ENCODE measurements at places on chromosomes 6 and 20.

DNA sequence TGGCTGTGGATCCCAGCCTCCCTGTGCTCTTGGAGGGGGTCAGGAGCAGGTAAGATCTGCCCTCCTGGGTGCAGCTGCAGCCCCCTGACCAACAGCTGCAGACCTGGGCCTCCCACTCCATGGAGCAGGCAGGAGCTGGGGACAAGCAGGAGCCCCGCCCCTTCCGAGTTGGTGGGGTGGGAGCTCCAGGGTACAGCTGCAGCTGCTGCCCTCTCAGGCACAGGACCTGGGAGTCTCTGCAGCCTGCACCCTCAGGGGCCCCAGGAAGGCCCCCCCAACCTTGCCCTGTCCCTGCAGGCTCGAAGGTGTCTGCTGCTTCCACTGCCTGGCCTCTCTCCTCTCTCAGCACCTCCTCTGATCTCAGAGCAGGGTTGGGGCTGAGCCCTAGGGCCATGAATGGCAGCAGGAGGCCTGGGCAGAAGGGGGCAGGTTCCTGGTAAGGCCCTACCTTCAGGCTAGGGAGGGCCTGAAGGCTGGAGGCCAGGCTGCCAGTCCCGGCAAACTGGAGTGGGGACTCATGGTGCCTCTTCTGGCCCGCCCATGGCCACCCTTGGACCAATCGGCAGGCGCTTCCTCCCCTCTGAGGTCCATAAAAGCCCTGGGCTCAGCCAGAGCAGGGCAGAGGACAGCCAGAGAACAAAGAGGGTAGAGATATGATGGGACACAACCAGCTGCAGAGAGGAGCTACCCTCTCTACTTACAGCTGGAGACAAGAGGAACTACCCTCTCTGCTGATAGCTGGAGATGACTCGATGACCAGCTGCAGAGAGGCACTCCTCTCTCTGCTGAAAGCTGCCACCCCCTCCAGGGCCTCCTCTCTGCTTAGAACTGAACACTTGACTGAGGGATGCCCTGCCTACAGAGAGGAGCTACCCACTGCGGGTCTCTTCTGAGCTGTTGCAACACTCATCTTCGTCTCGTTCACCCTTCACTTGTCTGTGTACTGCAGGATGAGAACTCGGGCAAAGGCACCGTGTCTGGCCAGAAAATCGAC, 7.8 kb upstream of the PACSIN1 start:
- DNase-seq = no peak

DNA sequence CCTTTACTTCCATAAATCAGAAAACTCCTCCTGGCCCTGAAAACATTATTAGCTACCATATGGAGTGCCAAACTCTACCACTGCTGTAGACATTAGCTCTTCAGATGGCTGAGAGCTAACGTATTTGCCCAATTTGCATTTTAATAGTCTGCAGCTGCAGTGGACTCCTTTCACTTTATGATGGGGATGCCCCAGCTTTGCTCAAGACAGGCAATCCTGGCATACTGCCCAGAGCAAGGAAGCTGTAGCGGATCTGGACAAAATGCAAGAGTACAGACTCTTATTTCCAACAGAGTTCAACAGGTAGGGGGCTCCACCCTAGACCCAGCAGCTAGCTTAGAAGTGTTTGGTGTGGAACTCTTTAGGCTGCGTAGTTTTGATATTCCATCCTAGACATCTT, 246.7 kb downstream of the FOXC1 start:
- DNase-seq = no peak

DNA sequence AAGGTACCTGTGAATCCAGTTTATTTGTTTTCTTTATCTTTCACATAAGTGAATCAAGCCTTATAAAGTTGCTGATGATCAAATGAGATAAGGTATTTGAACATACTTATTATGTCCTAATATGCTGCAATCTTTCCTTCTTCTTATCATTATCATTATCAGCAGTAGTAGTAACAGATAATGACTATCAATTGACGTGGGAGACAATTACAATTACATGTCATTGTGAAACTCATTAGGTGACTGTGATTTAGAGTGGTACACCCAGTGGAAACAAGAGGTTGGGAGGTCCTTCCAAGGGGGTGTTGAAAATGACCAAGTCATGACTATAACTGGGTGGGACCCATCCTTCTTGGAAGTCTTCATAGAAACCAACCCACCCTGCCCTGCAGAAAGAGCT, 2.8 kb downstream of the CLIC5 start:
- DNase-seq = no peak

DNA sequence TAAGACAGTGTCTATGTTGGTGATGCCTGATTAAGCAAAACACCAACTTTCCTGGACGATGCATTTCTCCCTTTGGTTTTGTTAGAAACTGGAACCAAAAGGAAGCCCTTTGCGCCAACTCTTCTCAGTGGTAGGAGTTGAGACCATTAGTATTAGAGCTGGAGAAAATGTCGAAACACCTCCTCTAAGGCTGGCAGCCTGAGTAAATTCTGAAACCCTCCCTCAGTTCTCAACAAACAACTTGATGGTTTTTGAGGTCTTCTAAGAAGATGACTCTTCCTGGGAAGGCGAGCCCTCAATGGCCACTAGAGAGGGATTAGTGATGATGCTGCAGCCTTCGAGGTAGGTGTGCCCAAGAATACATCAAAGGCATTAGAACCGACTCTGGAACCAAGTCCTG, 78.4 kb upstream of the CCN6 start:
- no peak for DNase-seq

DNA sequence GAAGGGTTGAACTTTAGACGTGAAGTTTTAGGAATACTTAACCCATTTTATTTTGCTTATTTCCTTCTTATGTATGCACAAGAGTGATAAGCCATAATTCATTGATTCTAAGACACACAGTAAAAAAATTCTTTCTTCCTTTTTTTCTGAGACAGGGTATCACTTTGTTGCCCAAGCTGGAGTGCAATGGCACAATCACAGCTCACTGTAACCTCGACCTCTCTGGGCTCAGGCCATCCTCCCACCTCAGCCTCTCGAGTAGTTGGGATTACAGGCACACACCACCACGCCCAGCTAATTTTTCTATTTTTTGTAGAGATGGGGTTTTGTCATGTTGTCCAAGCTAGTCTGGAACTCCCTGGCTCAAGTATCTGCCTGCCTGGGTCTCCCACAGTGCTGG, 116.6 kb upstream of the RNF24 start:
- no peak for DNase-seq

DNA sequence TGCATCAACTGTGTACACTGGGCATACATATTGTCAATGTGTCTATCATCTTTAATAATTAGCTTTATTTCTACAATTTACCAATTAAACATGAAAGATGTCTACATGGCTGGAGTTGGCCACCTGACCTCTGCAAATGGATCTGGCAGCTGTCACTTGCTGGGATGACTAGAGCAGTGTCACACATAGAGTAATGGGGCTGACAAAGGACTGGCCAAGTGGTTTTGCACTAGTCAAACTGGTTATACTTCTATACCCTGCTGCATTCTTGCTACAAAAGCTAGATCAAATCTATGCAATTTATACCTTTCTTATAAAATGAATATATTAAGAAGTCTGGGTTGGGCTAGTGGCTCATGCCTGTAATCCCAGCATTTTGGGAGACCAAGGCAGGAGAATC, 99.3 kb downstream of the SESN1 start:
- DNase-seq = no peak

- no peak for DNase-seq
These were observed 95.8 kb upstream of the UST start for GRCh38 chr6:148650941-148651505.

- DNase-seq = no peak
These were observed 189.5 kb downstream of the BMP7 start for GRCh38 chr20:57076951-57077350.

- no peak for DNase-seq
These were observed 546.1 kb upstream of the MAN1A1 start for GRCh38 chr6:119895626-119896025.

GRCh38 chr6:11589261-11589660, 51.7 kb downstream of the TMEM170B start:
- DNase-seq = no peak

- DNase-seq = no peak
These were observed 12.1 kb upstream of the SRC start for GRCh38 chr20:37333848-37334318.

- no peak for DNase-seq
These were observed 851.7 kb upstream of the MAP3K7 start for GRCh38 chr6:91438570-91438969.

GRCh38 chr6:81023007-81023582, 729.4 kb downstream of the TENT5A start:
- no peak for DNase-seq

DNA sequence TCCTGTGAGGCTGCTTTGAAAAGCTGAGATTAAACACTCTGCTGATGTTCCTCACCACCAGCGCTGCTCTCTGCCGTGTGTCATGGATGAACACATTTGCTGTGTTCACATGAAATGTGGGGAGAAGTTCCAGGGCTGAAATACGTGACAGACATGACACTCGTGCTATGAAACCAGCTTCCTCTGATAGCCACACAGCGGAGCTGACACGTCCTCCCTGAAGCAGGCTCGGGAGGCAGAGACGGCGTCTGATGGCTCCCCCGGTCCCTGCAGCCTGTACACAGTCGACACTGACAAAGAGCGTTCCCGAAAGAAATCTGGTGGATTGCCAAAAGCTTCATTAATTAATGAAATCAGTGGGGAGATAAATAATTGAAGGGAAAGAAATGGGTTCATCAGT, 17.5 kb downstream of the AGPAT4 start:
- no peak for DNase-seq

GRCh38 chr6:37244430-37245310, 12.9 kb upstream of the TBC1D22B start:
- no peak for DNase-seq

DNA sequence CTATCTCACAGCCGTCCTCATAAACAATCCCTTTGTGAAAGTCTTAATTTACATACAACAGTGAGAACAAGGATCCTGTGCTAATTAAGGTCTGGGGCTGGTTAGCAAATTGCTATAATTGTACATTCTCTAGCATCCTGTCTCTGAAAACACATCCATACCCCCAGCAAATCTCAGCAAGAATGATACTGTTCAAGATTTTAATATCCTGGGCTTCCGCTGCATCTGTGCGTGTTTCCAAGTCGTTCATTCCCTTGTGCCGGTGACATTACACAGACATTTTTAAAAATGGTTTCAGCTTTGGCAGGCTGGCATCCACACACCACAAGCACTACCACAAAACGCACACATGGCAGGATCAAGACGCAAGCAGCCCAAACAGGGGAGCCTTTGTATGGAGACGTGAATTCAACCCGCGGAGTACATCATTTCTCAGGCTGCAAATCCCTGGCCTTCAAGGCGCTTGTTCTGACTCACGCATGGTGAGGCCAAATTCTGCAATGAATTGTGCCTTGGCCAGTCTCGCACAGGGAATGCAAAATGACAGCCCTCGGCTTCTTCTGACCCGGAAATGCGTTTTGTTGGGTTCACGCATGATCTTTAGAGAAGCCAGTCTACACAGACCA, 20.3 kb downstream of the ZMYND8 start:
- no peak for DNase-seq

DNA sequence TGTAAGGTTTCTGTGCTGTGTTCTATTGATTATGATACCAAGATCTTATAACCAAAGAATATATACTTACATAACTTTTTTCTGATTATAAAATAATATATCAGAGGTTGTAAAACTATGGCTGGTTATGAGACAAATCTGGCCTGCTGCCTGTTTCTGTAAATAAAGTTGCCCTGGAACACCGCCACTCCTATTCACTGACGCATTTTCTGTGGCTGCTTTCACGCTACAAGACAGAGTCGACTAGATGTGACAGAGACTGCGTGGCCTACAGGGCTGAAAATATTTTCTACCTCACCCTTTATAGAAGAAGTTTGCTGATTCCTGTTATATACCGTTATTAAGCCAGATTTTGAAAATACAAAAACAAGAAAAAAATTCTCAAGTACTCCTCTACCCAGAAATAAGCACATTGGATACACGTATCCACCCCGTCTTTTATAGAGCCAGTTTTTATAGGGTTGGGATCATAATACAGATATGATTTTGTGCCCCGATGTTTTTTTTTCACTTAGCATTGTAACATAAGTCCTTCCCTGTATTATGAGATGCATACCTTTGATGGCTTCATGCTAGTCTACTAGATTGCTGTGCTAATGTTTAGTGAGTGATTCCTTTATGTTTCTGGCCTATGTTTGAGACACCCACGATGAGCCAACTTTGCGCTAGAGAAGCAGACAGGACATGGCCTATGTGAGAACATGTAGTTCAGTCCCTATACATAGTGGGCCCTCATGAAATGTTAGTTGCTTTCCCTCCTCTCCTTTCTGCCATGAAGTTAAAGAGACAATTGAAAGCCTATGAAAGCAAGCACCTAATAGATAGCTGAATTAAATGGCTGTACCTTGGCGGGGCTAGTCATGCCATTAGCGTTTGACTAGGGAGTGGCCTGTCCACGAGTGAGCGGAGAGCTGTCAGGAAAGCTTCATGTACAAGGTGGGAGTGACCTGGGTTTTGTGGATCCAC, 98.1 kb upstream of the KCNK16 start:
- no peak for DNase-seq

GRCh38 chr20:3846740-3847428, at the start of gene MAVS:
MAVS (plus strand) TSS chr20:3846834; CDS start chr20:3854625, 7,791 bp downstream.
- DNase-seq = peak; percentile 79

DNA sequence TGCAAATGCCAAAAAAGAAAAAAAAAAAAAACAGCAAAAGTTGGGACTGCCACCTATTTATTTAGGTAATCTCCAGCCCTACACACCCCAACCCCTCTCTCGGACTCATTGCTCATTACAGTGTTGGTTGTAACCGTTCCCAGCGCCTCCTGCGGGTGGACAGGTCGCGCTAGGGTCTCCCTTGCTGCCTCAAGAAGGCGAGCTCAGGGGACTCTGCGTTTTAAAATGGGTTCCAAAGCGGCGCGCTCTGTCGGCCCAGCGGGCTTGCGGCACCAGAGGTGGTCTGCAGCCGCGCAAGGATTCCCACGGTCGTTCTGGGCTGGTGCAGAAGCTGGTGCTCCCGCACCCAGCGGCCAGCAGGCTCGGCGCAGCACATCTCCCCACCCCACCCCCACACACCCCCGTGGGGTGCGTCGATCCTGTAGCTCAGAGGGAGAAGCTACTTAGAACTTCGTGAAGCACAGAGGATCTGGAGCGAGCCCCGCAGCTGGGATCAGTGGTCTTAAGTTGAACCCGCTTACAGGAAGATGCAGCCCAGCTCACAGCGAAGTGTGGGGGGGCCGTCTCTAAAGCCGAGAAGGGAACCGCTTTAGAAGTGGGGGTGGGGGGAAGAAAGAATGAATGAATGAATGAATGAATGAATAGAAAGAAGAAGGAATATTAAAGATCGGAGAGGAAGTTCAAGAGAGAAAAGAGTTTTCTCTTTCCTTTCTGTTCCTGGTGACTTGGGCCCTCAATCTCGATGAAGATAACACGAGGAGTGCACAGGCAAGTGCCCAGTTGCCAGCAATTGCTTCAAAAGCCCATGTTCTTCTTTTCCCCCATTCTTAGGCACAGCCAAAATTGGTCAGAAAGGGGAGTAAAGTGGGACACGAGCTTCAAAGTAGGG, 780 bp downstream of the TFAP2A start:
- DNase-seq = no peak

DNA sequence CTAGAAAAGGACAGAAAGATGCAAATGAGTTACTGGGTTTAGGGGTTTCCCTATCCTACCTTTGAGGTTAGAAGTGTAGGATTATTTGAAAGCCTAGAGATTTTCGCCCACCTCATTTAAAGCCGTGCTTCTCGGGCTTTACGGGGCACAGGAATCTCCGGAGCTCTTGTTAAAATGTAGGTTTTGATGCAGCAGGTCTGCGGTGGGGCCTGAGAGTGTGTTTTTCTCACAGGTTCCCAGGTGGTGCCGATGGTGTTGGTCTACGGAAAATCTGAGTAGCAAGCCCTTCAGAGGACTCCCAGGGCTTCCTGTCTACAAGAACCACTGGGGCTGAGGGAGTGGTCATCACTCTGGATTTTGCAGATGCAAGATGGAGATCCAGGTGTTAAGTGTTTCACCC, 47.5 kb downstream of the TRAM2 start:
- no peak for DNase-seq

All from effector CD4-positive, alpha-beta T cell (primary cell).